Hematopoietic multipotent progenitor cell treated with erythropoietin and hydrocortisone succinate and interleukin-3 and kit ligand, for 15 days (in vitro differentiated cells): ENCODE measurements at places on chromosomes 12 and 14.

DNA sequence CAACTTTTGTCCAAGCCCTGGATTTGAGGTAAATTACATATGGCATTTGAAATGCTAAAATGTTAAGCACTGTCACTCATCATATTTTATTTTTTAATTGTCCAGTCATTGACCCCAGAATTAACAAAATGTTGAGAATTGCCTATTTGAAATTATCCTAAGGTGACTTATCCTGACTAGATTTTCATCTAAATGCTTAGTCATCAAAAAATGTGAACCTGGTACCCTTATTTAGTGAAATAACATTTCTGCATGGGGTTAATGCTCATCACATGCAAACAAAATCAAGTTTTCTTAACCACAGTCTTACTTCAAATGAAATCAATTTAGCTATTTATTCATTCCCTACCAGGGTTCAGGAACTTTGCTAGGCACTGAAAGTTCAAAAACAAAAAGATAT lies 232.0 kb upstream of the DCN start:
- DNase-seq: no peak

- no peak for DNase-seq
These were observed 113.4 kb downstream of the DICER1 start for GRCh38 chr14:95043732-95044462.

DNA sequence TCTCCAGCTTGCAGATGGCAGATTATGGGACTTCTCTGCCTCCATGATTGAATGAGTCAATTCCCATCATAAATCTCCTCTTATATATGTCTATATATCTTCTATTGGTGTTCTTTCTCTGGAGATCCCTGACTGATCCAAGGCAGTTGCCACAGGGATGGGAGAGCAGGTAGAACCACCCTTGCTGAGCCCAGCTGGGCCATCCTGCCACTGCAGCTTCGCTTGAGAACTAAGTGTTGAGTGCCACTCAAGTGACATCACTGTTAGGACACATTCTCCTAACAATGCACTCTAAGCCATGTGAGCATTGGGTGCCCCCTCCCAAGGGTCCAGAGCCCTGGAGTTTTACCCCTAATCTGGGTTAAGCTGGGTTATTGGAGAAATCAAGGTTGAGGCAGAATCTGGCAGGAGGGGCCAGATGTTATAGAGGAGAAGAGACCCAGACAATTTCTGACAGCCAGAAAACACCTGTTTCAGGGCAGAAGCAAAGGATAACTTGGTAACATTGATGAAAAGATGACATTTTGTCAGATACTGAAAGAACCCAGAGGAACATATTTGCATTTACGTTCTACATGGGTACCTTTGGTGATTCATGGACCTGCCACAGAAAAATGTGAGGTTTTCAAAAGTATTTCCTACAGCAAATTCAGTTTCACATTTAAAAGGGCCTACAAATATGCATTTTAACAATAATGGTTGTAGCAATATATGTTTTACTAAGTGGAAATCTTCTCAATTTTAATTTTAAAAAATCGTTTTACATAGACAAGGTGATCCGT lies 57.2 kb upstream of the MAX start:
- DNase-seq: no peak

GRCh38 chr14:45904314-45904713 lies 651.3 kb upstream of the MIS18BP1 start:
- no peak for DNase-seq

GRCh38 chr12:88015825-88016224 lies 13.4 kb downstream of the C12orf50 start:
- no peak for DNase-seq

- no peak for DNase-seq
These were observed 191.9 kb downstream of the LRIG3 start for GRCh38 chr12:58728397-58728796.

DNA sequence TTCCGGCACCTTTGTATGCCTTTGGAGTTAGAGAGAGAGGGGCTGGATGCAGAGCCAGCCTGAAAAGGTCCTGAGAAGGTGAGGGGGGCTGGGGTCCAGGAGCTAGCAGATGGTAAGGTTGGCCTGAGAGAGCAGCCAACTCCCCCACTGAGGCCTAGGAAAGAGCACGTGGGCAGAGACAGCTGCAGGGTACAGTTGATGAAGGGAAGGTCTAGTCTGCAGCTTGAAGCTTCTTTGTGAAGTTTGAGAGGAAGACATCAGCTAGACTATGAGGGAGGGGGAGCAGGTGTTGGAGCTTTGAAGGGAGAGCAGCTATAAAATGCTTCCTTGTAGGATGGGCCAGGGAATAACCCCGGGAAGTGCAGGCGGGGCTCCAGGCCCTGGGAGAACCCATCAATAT lies 289.3 kb upstream of the AMIGO2 start:
- no peak for DNase-seq

DNA sequence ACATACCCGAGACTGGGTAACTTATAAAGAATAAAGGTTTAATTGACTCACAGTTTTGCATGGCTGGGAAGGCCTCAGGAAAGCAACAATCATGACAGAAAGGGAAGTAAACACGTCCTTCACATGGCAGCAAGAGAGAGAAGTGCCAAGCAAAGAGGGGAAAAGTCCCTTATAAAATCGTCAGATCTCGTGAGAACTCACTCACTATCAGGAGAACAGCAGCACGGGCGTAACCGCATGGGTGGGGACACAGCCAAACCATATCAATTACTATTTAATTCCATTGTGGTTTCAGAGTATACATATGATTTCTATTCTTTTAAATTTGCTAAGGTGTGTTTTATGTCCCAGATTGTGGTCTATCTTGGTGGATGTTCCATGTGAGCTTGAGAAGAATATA lies 117.9 kb downstream of the SCAF11 start:
- no peak for DNase-seq

DNA sequence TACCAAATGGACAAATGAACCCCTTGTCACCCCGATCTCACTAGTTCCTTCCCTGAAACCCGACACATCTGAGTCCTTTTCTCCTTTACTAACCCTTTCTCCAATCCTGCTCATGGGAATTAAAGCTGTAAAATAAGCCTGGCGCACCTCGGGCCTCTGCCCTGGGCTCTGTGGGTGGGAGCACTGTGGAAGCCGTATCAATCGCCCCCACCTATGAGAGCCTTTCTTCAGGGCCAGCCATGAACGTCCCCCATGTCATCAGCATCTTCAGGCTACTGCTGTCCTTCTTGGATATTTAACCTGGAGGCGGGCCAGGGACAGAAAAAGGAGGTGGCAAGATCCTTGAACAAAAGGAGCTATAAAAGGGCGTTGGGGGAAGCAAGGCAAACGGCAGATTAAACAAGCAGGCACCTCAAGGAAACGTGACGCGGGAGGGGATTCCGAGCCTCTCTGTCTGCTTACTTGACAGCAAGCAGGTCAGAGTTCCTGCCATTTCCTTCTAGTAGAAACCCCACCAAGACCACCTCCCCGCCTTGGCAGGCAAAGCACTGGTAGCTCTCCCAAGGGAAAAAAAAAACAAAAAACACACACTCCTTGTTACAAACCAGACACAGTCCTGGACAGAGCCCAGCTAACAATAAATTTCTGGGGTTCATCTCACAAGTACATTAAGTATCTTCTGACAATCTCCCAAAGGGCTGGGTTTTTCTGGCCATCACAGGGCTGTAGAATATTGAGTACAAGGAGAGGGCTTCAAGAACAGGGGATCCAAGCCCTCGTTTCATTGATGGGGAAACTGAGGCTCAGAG lies 62.9 kb downstream of the DPF3 start:
- DNase-seq: no peak

GRCh38 chr12:123050913-123051312 lies 70.4 kb downstream of the ARL6IP4 start:
- DNase-seq: no peak

DNA sequence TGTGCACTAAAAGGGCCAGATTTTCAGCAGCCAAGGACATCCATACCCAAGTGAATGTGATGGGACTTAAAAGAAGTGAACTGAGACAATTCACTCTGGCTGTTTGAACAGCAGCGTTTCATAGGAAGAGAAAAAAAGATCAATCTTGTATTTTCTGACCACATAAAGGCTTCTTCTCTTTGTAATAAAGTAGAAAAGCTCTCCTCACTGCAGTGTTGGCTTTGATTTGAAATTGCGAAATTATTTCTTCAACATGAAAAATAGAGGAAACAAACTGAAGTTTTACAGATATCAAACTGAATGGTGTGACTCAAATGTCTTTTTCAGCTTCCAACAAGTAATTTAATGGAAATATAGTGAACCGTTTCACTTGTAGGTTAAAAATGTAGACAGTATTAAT lies 11.3 kb upstream of the KCNMB4 start:
- DNase-seq: no peak

- DNase-seq: peak; percentile 22
These were observed 727 bp downstream of the LDHB start for GRCh38 chr12:21656905-21657325.

DNA sequence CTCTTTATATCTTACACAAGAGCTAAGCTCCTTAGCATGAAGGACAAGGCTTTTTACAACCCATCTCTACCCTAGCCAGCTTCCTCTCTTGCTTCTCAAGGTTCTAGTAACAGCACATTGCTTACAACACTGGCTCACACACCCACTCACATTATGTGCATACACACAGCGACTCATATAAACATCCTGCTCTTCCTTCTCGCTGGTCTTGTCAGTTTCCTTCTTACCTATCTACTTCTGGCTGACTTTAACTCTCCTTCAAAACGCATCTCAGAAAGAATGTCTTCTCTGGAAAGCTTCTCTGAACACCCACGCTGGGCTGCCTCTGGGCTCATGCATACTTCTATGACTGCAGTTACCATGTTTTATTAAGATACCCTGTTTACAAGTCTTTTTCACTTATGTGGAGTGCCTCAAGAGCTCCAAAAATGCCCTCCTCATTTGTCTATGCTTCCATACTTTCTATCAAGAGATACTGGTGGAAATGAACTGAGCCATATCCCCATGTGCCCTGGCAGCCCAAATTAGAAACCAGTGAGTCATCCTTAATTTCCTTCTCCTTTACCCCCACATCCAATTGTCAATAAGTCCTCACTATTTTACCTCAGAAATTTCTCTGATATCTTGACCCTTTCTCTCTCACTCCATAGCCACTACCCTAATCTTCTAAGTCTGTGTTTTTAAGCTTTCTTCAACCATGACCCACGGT lies 126.9 kb upstream of the KRAS start:
- DNase-seq: no peak

DNA sequence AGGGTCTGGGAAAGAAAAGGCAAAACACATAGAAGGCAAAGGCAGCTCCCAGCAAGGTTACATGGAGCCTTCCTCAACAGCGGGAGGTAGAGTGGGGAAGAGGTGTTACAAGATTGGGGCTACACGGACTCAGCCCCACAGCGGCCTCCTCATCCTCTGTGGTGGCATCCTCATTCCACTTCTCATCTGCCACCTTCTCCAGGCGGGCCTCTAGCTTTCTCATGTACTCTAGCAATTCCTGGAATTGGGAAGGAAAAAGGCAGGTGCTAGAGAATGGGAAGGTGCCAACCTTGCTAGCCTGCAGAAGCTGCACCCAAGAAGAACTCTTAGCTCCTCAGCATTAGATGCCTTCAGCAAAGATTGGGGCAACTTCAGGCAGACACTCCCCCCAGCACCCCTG lies 13.2 kb downstream of the CALCOCO1 start:
- no peak for DNase-seq

DNA sequence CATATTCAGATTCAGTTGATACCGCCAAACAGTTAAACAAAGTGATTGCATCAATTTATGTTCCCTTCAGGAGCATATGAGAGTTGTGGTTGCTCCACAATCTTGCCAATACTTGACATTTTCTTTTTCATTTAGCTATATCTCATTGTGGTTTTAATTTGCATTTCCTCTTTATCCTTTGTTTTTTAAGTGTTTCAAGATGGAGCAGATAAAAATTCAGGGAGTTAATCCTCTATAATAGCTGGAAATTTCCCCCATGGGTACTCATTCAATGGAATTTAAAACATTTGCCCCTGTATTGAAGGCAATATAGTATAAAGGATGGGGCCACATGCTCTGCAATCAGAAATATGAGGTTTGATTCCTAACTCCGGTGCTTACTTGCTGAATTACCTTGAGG lies 1.1 kb upstream of the EXD2 start:
- no peak for DNase-seq

GRCh38 chr12:66768293-66768692 lies 89.4 kb upstream of the GRIP1 start:
- DNase-seq: no peak

DNA sequence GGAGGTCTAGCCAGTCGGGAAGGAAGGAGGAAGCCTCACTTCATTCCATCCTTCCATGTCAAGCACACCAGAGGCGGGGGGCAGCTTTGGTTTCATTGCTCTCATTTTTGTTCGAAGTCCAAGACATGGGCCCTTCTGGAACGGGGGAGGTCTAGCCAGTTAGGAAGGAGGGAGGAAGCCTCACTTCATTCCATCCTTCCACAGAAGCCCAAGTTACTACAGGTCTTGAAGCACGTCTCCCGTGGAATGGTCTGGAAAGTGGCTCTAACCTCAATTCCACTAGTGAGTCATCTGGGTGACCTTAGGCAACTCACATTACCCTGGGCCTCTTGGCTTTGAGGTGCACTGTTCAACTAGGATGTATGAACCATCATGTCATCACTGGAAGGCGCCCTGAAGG lies 156.3 kb downstream of the NTF3 start:
- no peak for DNase-seq

- DNase-seq: no peak
These were observed 104.1 kb downstream of the IGF1 start for GRCh38 chr12:102376181-102376747.

DNA sequence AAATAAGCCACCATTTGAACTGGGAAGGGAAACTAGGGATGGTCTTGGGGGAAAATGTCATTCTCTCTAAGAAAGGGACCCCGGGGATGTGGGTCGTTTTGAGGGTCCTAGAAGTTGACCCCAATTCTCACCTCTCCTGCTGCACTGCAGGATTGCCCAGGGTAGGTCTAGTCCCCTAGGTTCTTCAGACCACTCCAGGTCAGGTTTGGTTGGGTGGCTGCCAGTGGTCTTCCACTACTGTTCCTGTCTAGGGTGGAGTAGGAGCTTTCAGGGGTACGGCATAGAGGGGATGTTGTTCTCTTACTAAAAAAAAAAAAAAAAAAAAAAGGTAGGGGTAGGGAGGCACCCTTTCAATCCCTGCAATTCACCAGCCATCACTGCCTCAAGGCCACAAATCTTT lies 7.3 kb downstream of the HOXC8 start:
- no peak for DNase-seq

- DNase-seq: no peak
These were observed 249.9 kb upstream of the FLRT2 start for GRCh38 chr14:85280074-85280473.

DNA sequence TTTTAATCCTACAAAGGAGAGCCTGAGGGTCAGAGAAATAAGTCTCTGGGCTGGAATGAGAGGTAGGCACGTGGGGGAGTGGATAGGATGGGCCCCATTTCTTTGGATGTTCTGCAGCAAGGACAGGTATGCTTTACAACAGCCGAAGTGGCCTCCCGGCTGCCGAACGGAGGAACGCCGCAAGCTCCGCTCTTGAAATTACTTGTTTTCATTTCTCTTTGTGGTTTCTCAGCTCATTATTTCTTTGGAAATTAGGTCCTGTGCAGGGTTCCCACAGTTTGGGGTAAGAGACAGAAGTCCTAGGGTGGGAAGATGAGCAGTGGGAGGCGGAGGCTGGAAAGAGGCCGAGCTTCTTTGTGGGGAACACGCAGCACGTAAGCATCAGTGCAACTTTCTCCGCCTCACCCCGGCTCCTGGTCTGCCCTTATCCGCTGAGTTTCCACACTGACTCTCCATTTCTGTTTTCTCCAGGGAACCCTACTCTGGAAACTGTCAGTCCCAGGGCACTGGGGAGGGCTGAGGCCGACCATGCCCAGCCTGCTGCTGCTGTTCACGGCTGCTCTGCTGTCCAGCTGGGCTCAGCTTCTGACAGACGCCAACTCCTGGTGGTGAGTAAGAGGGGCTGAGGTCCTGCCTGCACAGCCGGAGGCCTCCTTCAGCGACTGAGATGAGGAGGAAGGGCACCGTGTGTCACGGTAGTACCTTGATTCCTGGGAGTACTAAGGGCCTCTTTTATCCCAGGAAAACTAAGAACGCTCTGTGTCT lies 2.0 kb downstream of the WNT5B start:
- DNase-seq: no peak
